Muscle of back (tissue), 13 donors: ENCODE measurements at places on chromosomes 4 and X.

DNA sequence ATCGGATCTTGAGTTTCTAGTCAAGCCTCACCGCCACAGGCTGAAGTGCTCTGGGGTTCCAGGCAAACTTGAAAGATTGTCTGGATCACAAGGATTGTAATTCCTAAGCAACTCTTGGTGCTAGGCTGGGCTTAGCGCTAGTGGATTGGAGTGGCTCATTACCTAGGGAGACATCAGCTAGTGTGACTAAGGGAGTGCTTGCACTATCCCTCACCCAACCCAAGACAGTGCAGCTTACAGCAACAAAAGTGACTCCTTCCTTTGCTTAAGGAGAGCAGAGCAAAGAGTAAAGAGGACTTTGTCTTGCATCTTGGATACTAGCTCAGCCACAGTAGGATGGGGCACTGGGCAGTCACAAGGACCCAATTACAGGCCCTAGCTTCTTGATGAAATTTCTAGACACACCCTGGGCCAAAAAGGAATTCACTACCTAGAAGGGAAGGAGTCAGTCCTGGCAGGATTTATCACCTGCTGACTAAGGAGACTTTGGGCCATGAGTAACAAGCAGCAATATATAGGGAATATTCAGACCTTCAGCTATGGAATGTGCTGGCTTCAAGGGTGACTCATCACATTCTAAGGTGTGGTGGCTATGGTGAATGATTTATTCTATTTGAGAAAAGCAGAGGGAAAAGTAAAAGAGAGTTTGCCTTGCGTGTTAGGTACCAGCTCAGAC, 1212.4 kb downstream of the PCDH18 start:
- DNase-seq = no peak

- DNase-seq = peak; percentile 12
These were observed 141.8 kb downstream of the TSPAN5 start for GRCh38 chr4:98516441-98517217.

DNA sequence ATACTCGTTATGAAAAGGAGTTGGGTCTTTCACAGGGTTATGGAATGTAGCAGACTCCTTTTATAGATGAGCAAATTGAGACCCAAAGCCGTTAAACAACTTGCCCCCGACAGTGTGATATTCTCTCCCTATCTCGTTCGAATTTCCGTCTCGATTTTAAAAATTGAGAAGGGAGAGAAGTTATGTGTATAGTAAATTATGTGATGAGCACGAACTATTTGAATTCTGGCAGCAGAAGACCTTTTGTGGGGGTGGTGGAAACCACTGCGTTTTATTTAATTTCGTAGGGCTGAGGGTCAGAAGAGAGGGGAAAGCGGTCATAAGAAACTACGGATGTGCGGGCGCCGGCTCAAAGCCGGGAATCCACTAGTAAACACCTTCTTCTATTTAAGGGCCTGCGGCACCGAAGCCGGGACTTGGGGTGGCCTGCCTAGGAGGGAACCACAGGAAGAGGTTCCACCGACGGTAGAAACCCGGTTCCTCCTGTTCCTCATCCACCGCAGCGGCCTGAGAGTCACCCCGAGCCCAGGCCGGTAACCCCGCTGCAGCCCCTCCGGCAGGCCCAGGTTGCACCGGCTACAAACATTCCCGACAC, 1.5 kb upstream of the DDX3X start:
- DNase-seq = no peak

DNA sequence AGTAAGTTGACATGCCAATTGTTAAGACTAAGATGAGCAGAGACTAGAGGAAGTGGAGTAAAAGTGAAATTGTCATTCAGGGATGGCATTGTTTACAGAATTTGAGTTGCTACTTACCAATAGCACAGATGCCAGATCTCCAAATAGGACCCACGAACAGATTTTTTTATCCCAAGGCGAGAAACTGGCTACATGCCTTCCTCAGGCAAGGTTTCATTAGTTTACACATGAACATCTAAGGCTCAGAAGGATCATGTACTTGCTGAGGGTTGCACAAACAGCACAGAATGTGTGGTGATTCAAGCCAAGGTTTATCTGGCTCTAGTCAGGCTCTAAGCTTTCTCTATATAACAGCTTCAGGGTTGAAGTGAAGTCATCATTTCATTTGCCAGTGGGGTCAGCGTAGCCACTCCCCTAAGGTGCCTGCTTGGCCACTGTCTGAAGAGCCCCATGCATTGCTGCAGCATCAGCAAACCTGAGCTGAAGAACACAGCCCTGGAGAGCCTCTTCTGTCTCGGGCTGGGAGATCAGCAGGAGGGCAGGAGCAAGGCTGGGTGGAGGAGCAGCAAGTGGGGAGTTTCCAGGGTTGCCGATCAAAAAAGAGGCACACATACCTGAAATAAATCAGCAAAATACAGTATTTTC, 193.0 kb upstream of the LCORL start:
- DNase-seq = no peak

GRCh38 chrX:55056820-55057674, 17.8 kb upstream of the PAGE2B start:
- peak; percentile 14 for DNase-seq

DNA sequence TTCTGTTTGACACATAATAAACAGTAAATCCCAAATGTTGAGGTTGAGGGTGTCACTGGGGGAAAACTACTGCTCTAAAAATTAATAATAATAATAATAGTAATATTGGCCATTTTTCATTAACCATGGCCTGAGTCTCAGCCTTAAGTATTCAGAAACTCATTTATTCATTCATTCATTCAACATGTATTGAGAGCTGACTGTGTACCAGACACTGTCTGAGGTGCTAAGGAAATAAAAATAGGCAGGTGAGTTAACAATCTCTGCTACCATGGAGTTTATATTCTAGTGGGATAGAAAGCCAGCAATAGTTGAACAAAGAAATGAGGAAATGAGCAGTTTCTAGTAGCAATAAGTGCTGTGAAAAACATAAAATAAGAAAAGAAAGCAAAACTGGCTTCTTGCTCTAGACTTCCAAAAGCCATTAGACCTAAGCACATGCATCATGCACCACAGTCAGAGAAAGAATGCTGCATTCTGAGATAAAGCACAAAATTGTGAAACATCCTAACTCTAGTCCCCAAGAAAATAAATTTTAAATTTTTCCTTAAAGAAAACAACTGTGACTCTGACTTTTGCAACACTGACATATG, 278.7 kb downstream of the RCHY1 start:
- DNase-seq = no peak

- DNase-seq = peak; percentile 29
These were observed 493 bp upstream of the UCHL1 start for GRCh38 chr4:41256131-41256739.

- DNase-seq = no peak
These were observed 85.1 kb downstream of the APBB2 start for GRCh38 chr4:41129128-41129754.

- peak; percentile 56 for DNase-seq
These were observed 1606.4 kb upstream of the TENM3 start for GRCh38 chr4:180636696-180637404.
